ENCODE measurements at places on chromosomes 13 and 19. TPM values are rescaled to one million over a fixed set of nuclear protein-coding genes. Genes with fewer than 3 reads are reported as not detected.

CBY2 gene
- total RNA-seq: not detected

- DNase-seq: no peak
These were observed 465.1 kb upstream of the ZNF507 start for GRCh38 chr19:31880283-31880682.

- peak; percentile 33 for DNase-seq
These were observed 19.3 kb downstream of the GNA15 start for GRCh38 chr19:3154957-3155736.

SULT2A1 gene
- total RNA-seq: not detected

WASF3 gene
- 5.8 TPM for total RNA-seq

APC2 gene
- total RNA-seq: 0.59 TPM

- no peak for DNase-seq
These were observed 7.2 kb downstream of the MED29 start for GRCh38 chr19:39398297-39398864.

- DNase-seq: no peak
These were observed 13.4 kb upstream of the WDR18 start for GRCh38 chr19:970695-971094.

- no peak for DNase-seq
These were observed 69.2 kb downstream of the ZNF100 start for GRCh38 chr19:21698215-21698614.

- no peak for DNase-seq
These were observed 81.4 kb upstream of the UQCRFS1 start for GRCh38 chr19:29294343-29294811.

GRCh38 chr19:13260883-13261653 lies 110.9 kb downstream of the IER2 start:
- no peak for DNase-seq

PLK5 gene
- 0.10 TPM for total RNA-seq

SRRM5 gene
- not detected for total RNA-seq

- no peak for DNase-seq
These were observed 19.9 kb upstream of the FBXO27 start for GRCh38 chr19:39052243-39052746.

- peak; percentile 86 for DNase-seq
These were observed 38.0 kb upstream of the C13orf42 start for GRCh38 chr13:51148952-51149573.

CERS1 gene
- total RNA-seq: 2.5 TPM

SLC7A10 gene
- 9.7 TPM for total RNA-seq

DNA sequence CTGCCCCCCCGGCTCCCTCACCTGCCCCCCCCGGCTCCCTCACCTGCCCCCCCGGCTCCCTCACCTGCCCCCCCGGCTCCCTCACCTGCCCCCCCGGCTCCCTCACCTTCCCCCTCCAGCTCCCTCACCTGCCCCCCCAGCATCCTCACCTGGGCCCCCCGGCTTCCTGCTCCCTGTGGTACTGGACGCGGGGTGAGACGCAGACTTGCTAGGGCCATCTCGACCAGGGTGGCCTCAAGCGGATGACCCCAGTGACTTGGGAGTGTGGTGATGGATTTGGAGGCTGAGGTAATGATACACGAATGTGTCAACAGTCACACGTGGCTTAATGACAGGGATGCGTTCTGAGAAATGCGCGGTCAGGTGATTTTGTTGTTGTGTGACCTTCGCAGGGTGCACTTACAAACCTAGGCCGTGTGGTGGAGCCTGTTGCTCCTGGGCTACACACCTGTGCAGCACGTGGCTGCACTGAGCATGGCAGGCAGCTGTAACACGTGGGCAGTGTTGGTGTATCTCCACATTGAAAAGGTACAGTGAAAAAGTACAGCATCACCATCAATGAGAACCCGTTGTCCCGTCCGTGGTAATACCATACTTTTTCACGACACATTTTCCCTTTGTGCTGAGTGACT lies 197.8 kb downstream of the TEX29 start:
- no peak for DNase-seq

GRCh38 chr13:99656092-99656745 lies 154.9 kb downstream of the TM9SF2 start:
- peak; percentile 74 for DNase-seq

GRCh38 chr19:10593820-10594637 lies 6.9 kb upstream of the AP1M2 start:
- DNase-seq: no peak

DNA sequence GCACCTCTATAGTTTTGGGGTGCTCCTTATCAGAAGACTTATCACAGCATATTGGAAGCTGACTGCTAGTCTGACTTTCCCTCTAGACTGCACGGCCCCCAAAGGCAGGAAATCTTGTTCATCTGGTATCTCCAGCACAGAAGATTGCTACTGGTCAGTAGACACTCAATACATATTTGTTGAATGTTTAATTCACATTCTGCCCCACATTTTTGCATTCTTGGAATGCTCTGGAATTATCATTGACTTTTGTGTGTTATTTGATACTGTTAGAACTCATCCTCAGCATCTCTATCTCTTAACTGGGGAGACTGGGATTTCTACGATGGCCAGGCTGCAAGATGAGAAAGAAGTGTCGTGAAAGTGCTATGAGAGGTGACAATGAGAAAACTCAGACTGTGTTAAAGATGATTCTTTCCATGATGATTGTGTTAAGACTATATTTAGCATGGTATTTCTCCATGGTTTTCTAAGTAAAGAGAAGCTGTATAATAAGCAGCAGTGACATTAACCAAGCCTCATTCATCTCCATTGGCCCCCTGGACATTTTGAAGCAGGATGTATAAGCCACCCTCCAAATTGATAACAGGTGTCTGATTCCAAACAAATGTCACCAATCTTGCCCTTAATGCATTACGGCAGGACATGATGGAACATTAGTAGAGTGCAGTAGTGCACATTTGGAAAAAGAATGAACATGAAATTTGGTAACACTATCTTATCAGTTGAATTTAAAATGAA lies 440.9 kb downstream of the RFC3 start:
- DNase-seq: no peak

LGI4 gene
- 5.7 TPM for total RNA-seq

OXGR1 gene
- total RNA-seq: 0.59 TPM

DNA sequence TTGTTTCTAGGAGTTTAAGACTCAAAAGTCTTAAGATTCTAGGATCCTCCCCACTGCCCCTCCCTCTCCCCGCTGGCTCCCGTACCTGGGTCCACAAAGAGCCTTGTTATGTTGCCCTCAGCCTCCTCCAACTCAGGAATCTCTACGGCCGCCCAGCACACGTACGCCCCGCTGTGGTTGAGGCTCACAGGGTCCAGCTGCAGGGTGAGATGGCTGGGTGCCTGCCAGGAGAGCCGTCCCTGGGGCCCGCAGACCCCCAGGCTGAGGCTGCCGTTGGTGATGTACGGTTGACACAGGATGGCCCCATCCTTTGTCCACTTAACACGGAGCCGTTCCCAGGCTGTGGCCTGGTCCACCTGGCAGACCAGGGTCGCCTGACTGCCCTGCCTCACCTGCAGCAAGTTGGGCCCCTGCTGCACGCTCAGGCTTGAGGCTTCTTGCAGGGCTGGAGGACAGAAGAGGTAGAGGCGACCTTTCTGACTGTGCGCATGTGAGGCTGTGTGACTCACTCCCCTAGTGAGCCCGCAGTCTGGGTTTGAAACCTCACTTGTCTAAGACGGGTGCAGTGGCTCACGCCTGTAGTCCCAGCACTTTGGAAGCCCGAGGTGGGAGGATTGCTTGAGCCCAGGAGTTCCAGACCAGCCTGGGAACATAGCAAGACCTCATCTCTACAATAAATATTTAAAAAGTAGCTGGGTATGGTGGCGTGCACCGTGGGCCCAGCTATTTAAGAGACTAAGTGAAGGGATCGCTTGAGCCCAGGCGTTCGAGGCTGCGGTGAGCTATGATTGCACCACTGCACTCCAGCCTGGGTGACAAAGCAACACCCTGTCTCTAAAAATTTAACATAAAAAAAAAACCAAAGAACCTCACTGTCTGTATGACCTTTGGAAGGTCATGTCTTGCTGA lies 4.0 kb downstream of the TMIGD2 start:
- no peak for DNase-seq

- DNase-seq: no peak
These were observed 14.7 kb downstream of the KCNN1 start for GRCh38 chr19:17981611-17982010.

LRG1 gene
- total RNA-seq: 0.79 TPM

ARRDC5 gene
- total RNA-seq: 0.10 TPM

GRCh38 chr13:111130116-111130508 lies 15.0 kb downstream of the ARHGEF7 start:
- no peak for DNase-seq

C13orf42 gene
- not detected for total RNA-seq

- no peak for DNase-seq
These were observed 1.1 kb downstream of the COX6B2 start for GRCh38 chr19:55353356-55353802.

DNA sequence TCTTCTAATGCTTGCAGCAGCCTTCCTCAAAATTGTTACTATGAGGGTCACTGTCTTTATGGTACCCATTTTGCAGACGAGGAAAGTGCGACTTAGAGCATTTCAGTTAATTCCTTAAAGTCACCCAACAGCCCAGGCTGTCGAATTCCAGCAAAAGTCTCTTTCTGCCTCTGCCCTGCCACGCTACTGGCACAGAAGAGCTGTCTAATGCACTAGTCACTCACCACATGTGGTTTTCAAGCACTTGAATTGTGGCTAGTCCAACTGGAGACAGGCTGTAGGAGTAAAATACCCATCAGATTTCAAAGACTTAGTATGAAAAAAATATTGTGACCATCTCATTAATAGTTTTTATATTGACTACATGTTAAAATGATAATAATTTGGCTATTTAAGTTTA lies 1.7 kb downstream of the FPR1 start:
- no peak for DNase-seq

PEAK3 gene
- 0.20 TPM for total RNA-seq

DNA sequence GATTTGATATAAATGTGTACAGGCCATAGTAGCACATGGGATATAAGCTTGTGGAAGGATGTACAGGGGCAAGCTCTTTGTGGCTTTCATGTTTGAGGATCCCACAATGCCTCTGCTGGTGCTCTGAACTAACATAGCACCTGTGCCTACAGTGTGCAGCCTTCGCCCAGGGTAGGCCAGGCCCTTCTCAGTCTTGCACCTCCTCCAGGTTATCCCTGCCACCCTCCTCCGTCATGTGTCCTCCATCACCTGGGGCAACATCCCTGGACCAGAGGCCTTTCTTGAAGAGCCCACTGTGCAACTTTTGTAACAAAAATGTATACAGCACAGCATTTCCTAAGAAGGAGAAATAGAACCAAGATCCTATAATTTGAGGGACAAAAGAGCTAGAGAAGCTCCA lies 306.8 kb downstream of the IRS2 start:
- DNase-seq: no peak

- DNase-seq: no peak
These were observed 115.1 kb upstream of the CACNA1A start for GRCh38 chr19:13621413-13621812.

DNA sequence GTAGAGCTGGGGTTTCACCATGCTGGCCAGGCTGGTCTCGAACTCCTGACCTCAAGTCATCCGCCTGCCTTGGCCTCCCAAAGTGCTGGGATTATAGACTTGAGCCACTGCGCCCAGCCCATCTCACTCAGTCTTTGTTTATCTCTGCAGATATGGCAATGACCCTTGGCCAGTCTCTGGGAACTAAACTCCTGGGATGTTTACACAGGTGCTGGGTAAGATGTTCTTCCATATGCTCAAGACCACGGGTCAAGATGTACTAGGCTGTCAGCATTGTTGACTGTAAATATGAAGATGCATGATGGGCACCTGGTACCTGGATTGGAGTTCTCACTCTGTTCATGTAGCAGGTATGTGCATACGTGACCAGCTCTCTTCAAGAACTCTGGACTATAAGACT lies 35.8 kb downstream of the ZNF473 start:
- no peak for DNase-seq

DNA sequence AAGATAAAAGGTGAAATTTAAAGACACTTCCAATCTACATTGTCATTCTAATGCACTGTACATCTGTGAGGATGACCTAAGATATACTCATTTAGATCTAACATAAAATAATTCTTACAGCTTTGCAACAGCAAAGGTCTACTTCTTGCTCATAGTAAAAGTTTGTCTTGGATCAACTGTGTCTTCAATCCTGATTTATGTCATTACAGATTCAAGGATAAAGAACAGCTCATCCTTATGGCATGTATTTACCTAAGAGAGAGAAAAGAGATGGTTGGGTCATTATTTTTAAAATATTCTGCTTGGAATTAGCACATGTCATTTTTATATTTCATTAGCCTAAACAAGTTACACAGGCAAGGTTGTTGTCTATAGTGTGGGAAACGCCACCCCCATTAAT lies 2193.1 kb downstream of the PCDH9 start:
- DNase-seq: no peak

DNA sequence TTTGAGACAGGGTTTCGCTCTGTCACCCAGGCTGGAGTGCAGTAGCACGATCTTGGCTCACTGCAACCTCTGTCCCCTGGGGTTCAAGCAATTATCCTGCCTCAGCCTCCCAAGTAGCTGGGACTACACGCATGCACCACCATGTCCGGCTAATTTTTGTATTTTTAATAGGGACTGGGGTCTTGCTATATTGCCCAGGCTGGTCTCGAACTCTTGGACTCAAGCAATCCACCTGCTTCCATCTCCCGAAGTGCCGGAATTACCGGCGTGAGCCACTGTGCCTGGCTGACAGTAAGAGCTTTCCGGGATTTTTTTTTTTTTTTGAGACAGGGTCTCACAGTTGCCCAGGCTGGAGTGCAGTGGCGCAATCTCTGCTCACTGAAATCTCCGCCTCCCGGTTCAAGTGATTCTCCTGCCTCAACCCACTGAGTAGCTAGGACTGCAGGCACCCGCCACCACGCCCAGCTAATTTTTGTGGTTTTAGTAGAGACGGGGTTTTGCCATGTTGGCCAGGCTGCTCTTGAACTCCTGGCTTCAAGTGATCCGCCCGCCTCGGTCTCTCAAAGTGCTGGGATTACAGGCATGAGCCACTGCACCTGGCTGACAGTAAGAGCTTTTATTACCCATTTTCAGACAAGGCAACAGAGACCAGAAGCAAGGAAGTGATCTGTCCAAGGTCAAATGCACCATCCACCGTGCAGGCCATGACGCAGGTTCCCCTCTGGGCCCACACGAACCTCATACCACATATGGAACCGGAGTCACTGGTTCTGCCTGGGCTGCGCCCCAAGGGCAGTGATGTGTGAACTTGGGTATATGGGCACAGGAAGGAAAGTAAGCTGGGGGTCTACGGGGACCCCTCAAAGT lies 21.0 kb downstream of the RFX1 start:
- DNase-seq: no peak

Measured in skin of body (tissue), 3 donors.